ENCODE measurements at places on chromosomes 1 and 21.
A peak's percentile ranks its signal among the peaks of the same experiment; 100 is the strongest.

GRCh38 chr21:27104846-27105431 lies 138.1 kb upstream of the ADAMTS5 start:
- DNase-seq = no peak

GRCh38 chr1:5713101-5714010 lies 278.9 kb downstream of the NPHP4 start:
- DNase-seq = no peak

DNA sequence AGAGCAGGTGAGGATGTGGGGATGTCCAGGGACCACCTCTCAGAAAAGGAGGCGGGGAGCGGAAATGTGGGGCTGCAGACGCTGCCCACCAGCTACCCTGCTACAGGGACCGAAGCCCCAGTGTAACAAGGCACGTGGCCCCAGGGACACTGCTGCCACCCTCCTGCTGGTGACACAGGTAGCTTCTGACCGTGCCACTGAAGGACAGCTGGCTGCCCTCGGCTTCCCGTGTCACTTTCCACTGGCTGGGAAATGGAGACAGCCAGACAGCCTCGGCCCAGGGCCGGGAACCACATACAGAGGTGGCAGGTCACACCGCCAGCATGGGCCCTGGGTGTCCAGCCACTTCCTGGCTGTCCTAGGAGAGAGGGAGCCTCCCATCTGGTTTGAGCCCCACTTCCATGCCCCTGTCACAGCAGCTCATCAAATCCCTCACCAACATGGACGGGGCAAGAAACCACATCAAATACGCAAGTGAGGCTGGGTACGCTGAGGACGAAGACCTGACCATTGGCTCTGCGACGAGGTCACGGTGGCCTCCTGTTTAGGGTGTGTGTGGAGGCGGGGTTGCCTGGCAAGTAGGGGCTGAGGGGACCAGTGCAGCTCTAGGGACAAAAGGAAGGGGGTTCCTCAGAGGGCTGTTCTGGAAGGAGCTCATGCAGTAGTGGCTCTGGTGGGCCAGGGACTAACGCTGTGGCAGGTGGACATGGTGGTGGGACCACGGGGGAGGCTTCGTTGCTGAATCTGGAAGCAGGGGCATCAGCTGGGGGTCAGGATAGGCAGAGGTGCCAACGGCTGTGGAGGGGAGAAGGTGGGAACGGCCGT lies 5.0 kb downstream of the PEX10 start:
- no peak for DNase-seq

- DNase-seq = no peak
Measured at GRCh38 chr21:43927591-43928221, 62.7 kb downstream of the AGPAT3 start.

DNA sequence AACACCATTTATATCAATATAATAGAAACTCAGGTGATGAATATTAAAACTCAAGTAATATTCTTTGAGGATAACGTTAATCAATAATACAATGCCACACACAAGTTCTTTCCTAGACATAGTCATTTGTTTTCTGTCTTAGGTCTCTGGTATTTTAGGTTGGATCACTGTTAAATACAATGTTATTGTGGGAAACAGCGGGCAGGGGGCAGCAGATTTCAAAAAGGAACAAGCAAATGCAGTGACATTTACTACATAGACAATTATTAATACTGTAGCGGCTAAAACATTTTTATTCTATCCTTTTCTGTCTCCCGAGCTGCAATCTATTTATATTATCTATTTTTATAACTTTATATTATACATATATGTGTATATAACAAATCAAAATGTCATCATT lies 186.4 kb upstream of the ZNHIT6 start:
- peak; percentile 5 for DNase-seq

DNA sequence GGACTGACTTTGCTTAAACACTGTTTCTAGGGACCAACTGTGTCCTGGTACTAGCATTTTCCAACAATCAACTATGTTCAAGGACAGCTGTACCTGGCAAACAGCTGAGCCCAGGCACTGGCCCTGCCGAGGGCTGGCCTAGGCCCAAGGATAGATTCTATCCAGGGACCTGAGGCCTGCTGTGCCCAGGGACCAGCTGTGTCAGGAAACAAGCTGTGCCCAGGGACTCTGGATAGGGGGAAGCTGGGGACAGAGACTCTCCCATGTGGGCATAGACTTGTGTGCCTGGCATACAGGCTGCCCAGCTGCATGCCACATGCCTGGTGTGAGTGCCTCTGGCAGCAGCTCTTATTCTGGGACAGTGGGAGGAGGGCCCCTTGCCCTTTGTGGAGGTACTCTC lies 38.1 kb upstream of the POU3F1 start:
- no peak for DNase-seq

GRCh38 chr1:199292896-199293295 lies 654.1 kb downstream of the PTPRC start:
- DNase-seq = no peak

- DNase-seq = no peak
Measured at GRCh38 chr1:195597891-195598290, 1010.3 kb downstream of the KCNT2 start.

- DNase-seq = no peak
Measured at GRCh38 chr1:185720633-185721272, 13.4 kb upstream of the HMCN1 start.

DNA sequence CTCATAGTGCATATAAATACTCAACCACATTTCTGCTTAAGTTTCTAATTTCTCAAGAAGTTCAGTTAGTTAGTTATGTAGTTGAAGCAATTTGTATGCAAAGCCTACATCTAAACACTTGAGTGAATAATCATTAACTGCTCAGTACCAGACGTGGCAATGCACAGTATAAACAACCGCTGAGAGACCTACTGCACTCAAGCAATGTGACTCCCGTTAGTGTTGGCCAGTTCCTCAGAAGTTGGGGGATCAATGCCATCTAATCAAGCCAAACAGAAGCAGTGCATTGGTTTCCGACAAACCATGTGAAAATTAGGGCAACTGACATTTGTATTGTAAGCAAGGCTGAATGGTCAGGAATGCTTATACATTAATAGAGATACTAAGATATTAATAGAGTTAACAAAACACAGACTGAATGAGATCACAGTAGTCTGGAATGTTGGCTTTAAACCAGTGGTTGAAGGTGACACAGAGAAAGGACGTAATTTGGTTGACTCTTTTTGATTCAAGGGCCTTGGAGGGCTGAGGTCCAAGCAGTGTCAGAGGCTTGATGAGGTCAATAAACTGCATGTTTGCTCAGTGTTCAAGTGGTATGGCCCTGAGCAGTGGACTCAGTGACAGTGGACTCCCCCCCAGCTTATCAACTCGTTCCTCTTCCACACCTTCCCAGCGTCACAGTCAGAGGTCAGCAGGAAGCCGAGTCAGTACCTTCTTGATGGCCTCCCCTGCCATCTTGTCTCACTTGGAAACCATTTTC lies 255.5 kb downstream of the CTH start:
- no peak for DNase-seq

DNA sequence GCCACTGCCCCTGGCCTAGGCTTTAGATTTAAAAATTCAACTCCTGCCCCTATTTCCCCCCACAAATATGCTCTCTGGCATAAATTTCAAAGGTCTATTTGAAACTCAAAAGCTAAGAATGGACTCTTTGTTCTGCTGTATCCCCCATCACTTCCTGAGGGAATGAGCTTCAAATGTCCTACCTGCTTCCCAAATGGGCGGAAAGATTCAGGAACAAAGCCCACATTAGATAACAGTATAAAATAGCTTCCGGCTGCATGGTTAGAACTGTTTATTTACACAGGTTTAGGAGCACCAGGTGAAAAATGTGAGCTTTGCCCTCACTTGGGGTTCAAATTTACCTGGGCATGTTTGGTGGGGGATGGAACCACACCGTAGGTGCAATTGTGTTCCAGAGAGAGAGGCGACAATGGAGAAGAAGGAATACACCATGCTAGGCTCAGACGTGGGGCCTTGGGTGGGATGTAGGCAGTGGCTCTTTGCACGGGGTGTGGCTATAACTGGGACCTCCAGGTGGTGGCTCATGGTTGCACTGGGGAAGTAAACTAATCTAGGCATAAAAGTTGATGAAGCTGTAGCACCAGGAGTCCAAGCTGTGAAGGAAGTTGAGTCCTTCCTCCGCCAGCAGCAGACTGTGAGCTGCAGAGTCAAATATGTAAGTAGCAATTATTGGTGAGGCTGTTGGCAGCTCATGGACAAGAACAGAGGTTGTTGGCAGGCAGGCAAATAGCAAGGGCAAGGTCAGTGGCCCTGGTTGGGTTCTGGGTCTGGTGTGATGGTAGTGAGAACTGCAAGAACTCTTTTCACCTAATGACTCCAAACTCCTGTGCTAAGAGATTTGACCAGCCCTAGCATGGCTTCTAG lies 41.5 kb upstream of the SRSF10 start:
- no peak for DNase-seq

GRCh38 chr1:206706298-206706791 lies 21.6 kb downstream of the MAPKAPK2 start:
- DNase-seq = peak; percentile 54

GRCh38 chr1:165671526-165671925 lies 26.8 kb downstream of the ALDH9A1 start:
- DNase-seq = no peak

GRCh38 chr1:214660900-214661299 lies 57.9 kb downstream of the CENPF start:
- no peak for DNase-seq

DNA sequence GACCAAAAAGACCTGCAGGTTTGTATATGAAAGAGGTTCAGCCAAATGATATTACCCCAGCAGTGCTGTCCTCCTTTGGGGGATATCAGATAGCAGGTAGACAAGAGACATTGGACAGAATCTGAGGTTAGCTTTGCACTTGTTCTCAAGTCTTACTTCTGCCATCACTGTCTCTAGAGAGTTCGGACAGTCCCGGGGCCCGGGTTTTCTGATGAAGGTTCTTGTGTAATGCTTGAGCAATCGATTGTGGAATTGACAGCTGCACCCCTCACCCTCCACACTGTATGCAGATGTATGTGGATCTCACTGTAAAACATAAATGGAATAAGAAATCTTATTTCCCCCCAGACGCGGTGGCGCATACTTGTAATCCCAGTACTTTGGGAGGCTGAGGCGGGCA lies 56.2 kb upstream of the MORC3 start:
- no peak for DNase-seq

DNA sequence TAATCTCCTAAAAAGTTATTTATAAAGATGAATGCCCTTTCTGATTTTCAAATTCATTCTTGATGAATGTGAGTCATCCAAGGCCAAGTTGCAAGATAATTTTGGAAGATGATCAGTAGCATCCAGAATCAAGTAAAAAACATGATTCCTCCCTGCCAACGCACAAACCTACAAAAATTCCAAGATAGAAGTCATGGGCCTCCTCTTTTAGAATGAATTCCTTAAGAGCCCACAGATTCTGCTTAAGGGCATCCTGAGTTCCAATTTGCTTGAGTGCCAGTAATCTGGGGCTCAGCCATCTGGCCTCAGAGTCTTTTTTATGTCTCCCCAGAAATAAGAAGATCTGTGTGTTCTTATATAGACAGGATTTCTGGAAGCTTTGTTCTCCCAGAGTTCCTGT lies 23.2 kb upstream of the SPATA6 start:
- no peak for DNase-seq

- no peak for DNase-seq
Measured at GRCh38 chr1:78102082-78102481, 56.3 kb downstream of the GIPC2 start.

DNA sequence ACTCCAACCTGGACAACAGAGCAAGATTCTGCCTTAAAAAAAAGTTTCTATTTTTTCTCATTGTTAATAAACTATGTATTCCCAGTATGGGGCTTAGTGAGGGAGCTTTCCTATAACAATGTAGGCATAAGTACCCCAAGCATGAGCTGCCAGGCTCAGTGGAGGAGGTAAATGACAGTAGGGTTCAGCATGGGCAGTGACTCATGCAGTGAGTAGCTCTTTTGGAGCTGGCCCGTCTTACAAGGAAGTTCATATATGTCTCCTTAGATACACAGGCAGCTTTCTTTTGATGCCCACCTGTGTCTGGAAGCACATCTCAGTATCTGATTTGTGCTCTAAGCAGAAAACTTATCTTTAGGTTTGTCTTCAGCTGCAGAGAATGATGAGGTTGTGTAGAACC lies 57.9 kb downstream of the ZNF678 start:
- no peak for DNase-seq

DNA sequence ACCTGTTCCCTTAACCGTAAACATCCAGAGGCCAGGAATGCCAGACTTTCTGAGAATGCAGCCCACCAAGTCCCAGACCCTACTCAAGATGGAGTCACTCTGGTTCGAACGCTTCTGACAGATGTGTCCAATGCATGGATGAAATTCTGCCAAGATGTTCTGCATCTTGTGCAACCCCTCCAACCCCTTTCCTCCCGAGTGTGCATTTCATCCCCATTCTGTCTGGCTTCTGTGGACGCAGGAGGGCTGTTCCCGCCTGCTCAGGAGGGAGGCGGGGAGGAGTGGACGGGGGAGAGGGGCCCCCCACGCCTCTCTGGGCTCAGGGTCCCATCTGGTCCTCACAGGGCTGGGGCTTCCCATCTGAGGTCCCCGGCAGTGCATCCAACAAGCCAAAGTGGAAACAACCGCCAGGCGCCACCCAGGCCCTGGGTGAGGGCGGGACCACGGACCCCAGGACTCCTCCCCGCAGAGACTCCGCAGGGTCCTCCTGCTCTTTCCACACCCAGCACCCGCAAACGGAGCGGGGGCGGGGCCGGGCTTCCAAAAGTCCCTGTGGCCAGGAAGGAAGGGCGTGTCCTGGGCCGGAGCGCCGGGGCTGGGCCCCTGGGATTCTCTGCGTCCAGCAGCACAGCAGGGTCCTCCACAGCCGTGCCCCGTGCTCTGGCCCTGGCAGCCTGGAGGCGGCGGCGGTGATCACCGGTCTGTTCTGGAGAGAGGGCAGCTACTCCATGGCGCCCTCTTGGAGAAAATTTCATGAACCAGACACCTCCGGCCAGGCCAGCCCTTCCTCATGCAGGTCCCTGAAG lies 27.8 kb upstream of the SUMO3 start:
- DNase-seq = peak; percentile 94

- DNase-seq = no peak
Measured at GRCh38 chr1:154839691-154840090, 30.4 kb downstream of the KCNN3 start.

- DNase-seq = peak; percentile 28
Measured at GRCh38 chr1:92872719-92873118, 40.9 kb downstream of the RPL5 start.

DNA sequence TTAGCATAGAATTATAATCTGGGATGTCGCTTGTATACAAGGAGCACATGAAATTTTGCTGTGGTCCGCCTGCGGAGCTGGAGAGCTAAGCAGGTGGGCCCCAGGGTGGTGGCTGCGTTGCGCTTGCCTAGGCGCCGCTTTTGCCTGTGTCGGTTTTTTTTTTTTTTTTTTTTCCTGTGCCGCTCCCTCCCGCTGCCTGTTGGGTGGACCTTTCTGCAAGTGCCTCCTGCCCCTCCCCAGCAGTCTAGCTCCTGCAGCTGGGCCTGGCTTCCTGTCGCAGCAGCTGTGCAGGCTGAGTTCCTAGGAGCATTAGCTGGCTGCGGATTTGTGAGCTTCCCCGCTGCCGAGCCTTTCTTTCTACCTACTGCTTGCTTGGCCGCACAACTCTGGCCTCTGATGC lies 20.6 kb downstream of the PYHIN1 start:
- no peak for DNase-seq

Data from ELF-1 (cell line).